Activated CD8-positive, alpha-beta memory T cell treated with anti-CD3 and anti-CD28 coated beads, Interleukin-2, amount 10 ng/mL, durations not matched to agents 7 days and 5 days (primary cell): ENCODE measurements at places on chromosomes 1 and 21. TPM values are rescaled to one million over a fixed set of nuclear protein-coding genes. Genes with fewer than 3 reads are reported as not detected.

- no peak for DNase-seq
These were observed 38.2 kb upstream of the KIRREL1 start for GRCh38 chr1:157955221-157955620.

DNA sequence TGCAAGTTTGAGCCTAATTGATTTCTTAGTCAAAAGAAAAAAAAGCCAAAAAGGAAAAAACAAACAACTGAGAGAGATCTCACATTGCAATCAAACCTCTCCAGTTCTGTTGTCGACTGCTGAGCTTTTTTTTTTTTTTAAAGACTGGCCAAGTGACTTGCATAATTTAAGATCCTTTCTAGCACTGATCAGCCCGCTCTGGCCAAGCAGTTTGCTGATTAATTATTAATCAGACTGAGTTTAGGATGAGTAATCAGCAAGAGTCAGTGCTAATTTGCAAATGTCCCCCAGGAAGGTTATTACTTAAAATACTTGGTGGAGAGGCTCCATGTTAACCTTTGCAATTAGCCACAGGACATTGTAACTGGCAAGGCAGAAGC, 39.3 kb downstream of the HMGB4 start:
- DNase-seq = no peak

- DNase-seq = no peak
These were observed 30.2 kb upstream of the AJAP1 start for GRCh38 chr1:4624141-4624715.

Gene KPNA6
- 82.8 TPM for total RNA-seq

GRCh38 chr1:86114816-86115400, 41.7 kb downstream of the COL24A1 start:
- DNase-seq = no peak

- no peak for DNase-seq
These were observed 25.1 kb downstream of the SPSB1 start for GRCh38 chr1:9317591-9318417.

DNA sequence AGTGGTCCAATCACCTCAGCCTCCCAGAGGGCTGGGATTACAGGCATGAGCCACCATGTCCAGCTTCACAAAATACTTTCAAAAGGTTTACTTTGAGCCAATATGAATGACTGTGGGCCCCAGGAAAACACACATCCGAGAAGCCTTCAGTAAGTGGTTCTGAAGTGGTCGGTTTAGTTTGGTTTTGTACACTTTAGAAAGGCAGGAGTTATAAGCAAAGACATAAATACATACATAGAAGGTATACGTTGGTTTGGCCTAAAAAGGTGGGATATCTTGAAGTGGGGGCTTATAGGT, 3.2 kb upstream of the MIB2 start:
- DNase-seq = no peak

- DNase-seq = no peak
These were observed 77.0 kb downstream of the ATF6 start for GRCh38 chr1:161843156-161843555.

DNA sequence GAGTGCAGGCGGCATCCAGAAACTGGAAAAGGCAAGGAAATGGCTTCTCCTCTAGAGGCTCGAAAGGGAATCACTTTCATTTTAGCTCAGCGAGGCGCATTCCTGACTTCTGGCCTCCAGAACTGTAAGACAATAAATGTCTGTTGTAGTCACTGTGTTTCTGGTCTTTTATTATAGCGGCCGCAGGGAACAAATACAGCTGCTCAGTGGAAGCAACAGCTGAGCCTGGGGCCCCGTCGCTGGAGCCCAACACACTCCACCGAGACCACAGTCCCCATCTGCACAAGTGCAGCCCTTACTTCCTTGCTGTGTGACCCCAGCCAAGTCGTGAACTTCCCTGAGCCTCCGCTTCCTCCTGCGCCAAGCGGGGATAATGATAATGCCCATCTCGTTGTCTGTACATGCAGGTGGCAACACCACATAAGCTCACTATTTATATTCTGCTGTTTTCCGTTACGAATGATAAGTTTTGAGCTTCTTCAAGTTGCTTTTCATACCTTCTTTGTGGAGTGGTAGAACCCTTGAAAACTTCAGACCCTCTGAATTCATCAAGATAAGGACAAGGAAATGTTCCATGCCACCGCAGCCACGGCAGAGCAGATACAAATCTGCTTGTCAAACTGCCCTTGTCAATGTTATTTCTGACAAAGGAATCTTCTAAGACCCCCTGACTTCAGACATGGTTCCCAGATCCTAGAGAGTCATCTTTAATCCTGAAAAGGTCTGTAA, 3.2 kb upstream of the LAPTM5 start:
- no peak for DNase-seq

Gene FCRL1
- not detected for total RNA-seq

Gene TENT5C
- 41.6 TPM for total RNA-seq

Gene AUNIP
- total RNA-seq = 9.8 TPM

DNA sequence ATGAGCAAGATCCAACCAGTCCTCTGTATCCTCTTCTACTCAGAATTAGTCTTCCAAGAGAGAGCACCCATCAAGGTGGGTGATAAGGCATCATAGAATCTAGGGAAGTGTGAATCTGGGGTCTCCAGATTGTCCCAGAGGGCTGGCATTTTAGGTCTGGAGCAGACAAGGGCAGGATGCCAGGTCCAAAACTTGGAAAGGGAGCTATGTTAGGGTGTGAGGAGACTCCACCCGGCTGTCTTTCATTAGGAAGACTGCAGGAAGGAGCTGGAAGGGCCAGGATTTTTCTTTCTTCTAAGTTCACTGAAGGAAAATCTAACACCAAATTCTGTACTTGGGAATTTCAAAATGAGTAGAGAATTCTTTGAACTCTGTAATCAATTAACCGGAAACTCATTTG, 86.1 kb upstream of the BMP8A start:
- DNase-seq = no peak

DNA sequence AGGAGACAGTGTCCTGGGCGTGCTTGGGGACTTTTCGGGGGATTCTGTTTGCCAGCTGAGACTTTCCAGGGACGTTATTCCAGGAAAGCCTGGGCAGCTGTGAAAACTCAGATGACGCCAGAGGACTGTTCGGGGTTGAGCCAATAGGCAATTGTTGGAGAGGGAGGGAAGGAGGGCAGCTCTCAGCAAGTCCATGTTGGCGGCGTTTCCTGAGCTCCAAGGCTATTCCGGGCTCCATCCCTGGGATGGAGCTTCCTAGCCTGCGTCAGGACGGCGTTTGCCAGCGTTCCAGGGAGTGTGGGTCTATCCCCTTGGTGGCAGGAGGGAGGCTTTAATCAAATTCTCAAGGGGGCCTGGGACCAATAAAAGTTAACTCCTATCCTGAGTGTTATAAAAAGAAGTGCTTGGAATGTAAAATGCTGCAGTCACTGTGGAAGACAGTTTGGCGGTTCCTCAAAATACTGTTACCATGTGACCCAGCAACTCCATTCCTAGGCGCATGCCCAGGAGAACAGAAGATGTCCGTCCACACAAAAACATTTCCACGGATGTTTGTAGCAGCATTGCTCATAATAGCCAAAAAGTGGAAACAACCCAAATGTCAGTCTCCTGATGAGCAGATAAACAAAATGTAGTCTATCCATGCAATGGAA, 15.2 kb downstream of the SLC27A3 start:
- no peak for DNase-seq
